H7 (cell line): ENCODE measurements at places on chromosomes 1 and 21. TPM values are rescaled to one million over a fixed set of nuclear protein-coding genes. Genes with fewer than 3 reads are reported as not detected.

DNA sequence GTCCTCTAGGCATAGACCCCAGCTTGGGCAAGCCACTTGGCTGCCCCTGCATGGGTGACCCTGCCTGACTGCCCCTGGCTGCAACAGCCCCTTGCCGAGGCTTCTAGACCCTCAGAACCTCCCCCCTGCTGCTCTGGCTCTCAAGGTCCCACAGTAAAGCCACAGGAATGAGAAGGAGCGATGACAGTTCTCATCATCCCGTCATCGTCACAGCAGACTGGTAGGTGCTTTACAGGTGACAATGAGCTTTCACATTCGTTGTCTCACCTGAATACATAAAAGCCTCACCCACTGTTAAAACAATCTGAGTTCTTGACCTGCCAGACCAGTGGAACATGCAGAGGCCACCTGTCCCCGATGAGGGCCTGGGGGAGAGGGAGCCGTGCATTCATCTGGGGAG is 36.0 kb upstream of the GPR157 start:
- DNase-seq, result no peak

GRCh38 chr1:160823296-160823695 is 27.3 kb downstream of the LY9 start:
- DNase-seq, result no peak

DNA sequence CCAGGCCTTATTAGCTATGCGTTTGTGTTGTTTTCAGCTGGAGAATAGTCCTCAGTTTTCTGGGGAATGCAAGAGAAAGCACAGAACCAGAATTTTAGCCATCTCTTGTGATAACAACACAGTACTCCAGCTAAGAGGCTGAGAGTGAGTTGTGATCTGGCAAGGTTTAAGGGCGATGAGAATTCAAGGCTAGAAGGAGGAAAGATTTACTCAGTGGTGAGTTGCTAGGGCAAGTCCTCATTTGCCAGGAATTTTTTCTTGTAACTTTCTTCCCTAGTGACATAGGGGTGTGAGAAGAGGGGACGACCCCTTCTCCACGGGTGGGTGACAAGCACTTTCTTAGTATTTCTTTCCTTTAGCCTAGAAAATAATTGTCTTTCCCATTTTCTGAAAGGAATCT is 53.2 kb downstream of the HHAT start:
- no peak for DNase-seq

DNA sequence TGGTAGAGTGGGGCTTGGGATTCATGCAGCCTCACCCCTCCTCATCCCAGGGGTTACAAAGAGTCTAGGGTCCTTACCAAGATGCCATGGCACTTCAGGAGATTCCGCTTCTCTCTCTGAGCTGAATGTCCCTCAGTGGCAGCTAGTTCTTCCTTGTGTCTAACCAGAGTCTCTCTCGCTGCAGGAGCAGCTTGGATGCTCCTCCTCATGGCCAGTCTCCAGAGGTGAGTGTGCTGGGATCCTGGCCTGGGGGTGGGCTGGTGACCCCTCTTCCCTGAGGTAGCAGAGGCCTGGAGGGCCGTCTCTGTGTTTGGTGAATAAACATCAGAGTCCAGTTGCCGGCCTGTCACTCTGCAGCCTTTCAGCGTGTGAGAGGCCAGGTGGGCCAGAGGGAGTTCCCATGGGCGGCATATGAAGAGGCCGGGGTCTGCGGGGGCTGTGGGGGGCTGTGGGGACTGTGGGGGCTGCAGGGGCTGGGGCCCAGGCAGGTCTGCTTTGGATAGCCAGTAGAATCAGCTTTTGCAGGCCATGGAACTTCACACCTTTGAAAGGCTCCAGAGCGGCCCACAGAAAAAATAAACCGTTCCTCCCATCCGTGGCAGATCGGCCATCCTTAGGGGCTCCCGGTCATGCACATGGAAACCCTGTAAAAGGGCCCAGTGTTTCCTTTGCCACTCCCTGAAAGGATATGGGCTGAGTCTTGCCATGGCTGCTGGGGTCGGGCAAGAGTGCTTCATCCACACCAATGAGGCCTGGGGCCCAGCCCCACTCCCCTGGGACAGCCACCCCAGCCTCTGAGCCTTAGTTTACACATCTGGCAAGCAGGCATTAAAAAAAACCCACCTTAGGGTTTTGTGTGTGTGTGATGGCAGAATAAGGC is 256.4 kb downstream of the FOXD2 start:
- peak; percentile 73 for DNase-seq

- peak; percentile 35 for DNase-seq
These were observed 19.7 kb upstream of the PRSS38 start for GRCh38 chr1:227795732-227796131.

- DNase-seq, result no peak
These were observed 110.4 kb downstream of the TNFSF18 start for GRCh38 chr1:172940174-172940855.

DNA sequence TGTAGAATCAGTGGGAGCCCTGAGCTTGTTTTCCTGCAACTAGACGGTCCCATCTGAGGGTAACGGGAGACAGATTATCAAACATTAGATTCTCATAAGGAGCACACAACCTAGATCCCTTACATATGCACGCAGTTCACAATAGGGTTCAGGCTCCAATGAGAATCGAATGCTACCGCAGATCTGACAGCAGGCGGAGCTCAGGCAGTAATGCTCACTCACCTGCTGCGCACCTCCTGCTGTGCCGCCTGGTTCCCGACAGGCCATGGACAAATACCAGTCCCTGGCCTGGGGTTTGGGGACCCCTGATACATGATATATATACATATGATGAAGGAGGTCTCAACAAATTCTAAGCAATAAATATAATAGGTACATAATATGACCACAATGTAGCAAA is 19.7 kb upstream of the SMIM12 start:
- peak; percentile 61 for DNase-seq

DNA sequence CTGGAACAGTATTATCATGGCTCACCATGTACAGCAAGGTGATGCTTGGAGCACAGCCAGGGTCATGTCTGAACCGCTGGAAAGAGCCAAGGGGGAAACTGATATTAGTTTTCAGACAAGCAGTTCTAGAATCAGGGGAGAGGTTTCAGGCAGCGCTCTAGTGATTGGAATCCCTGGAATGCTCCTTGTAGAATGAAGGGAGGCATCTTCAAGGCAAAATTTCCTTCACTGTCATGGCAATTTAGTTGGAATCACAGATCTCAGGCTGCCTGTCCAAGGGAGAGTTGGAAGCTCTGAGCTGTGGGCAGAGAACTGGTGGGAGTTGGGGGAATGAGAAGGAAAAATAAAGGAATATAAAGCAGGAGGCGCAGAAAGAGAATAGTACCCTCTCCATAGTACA is 737.1 kb downstream of the PTPRU start:
- no peak for DNase-seq

DNA sequence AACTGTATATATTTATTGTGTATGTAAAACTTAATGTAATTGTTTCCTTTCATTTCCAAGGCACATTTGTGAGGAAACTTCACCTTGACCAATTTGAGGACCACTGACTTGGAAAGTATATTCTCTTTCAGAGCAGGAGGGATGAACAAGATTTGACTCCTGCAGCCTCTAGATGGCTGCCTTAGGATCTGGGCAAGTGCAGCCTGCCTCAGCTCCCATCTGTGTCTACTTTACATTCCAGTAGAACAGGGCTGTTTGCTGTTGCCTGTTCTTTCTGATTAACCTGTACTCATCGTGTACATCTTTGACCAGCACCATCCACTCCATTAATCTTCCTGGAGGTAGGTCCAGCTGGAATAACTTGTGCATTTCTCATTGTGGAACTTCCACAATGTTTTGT is 312.8 kb downstream of the HLX start:
- peak; percentile 6 for DNase-seq

DNA sequence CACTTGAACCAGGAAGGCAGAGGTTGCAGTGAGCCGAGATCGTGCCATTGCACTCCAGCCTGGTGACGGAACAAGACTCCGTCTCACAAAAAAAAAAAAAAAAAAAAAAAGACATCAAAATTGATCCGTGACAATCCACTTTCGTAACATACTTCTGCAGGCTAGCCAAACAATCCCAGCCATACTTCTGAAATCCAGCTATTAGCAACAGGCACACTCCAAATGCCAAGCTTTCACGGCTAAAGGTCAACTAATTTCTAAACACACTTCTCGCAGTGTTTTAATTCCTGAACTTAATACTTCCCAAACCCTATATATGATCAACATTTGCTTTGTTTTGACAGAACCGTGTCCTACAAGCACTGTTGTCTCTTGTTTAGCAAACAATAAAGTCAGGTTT is 411.3 kb upstream of the RUNX1 start:
- DNase-seq, result no peak

- no peak for DNase-seq
These were observed 22.2 kb downstream of the MPZ start for GRCh38 chr1:161287482-161288054.

The CFAP45 gene
- total RNA-seq, result 0.17 and 1.6 TPM in 2 replicates

DNA sequence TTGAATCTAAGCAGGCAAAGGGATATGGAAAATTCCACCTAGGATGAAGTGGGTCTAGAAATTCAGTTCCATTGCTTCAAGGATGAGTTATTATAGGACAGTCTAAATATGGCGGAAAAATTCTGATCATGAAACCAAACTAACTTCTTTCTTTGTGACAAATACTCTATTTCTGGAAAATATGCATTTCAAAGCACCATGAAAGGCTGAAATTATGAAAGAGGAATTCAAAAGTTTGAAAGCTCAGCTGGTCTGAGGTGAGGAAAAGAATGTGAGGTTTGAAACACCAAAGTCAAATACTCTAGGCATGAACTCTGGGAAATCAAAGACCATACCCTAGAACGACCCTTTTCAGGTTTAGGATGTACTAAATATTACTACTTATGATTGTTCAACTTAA is 36.4 kb upstream of the COL11A1 start:
- no peak for DNase-seq
